ENCODE measurements at places on chromosomes 6 and 20. TPM values are rescaled to one million over a fixed set of nuclear protein-coding genes. Genes with fewer than 3 reads are reported as not detected.

The CHRNA4 gene
- not detected for polyA plus RNA-seq

The OR2J3 gene
- not detected for polyA plus RNA-seq

The RBM24 gene
- polyA plus RNA-seq: 0.38 TPM

The MOXD1 gene
- polyA plus RNA-seq: 0.33 TPM

The NKAIN4 gene
- polyA plus RNA-seq: not detected

The FAM162B gene
- 9.9 TPM for polyA plus RNA-seq

The UST gene
- polyA plus RNA-seq: 6.5 TPM
